Inflammatory macrophage treated with lipopolysaccharide for 1 hour (primary cell): ENCODE measurements at places on chromosomes 5 and 9.

GRCh38 chr5:32713361-32713769 is 2.2 kb downstream of the NPR3 start:
- DNase-seq = no peak

- no peak for DNase-seq
Measured at GRCh38 chr9:27487927-27488326, 36.2 kb upstream of the IFNK start.

DNA sequence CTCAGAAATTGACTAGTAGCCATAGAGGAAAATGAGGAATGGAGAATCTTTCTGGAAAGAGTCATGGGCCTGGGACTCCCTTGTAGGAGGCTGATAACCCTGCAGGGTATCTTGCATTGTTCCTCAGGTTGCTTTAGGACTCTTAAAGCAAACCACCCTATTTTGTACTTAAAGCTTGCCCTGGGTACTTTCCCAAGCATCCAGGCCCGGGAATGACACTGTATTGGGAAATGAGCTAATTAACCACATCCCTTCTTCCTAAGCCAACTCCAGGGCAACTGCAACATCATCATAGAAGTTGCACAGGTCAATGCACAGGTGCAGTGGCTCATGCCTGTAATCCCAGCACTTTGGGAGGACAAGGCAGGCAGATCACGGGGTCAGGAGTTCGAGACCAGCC is 55.9 kb downstream of the UGCG start:
- DNase-seq = no peak

- no peak for DNase-seq
Measured at GRCh38 chr5:125835293-125836172, 587.7 kb upstream of the GRAMD2B start.

- DNase-seq = no peak
Measured at GRCh38 chr9:30591461-30591860, 1793.0 kb upstream of the ACO1 start.

DNA sequence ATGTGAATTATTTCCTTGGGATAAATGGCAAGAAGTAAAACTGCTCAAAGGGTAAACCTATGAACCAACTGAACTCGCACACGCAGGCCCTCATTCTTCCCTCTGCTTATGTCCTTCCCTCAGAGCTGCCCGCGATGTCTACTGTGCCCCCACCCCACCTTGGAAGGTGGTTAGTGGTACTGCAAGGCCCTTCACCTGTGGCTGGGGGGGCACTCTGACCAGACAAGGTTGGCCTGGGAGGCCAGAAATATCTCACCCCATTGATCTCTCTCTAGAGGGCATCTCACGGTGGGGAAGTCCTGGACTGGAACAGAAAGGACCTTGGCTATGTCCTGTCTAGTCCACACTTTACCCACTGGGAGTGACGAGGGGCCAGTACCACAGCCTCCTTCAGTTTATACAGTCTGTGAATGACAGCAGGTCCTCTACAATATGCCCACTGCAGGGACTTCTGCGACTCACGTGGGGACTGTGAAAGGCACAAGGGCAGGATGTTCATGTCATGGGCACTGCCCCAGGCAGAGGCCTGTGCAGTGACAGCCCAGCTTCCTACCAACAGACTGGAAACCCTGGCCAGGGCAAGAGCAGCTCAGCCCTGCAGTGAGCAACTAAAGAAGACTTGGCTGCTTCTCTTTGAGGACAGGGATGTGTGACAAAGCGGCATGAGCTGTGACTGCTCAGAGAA is 56.8 kb upstream of the SYNPO start:
- no peak for DNase-seq

- DNase-seq = no peak
Measured at GRCh38 chr5:142358121-142358520, 33.3 kb upstream of the SPRY4 start.

DNA sequence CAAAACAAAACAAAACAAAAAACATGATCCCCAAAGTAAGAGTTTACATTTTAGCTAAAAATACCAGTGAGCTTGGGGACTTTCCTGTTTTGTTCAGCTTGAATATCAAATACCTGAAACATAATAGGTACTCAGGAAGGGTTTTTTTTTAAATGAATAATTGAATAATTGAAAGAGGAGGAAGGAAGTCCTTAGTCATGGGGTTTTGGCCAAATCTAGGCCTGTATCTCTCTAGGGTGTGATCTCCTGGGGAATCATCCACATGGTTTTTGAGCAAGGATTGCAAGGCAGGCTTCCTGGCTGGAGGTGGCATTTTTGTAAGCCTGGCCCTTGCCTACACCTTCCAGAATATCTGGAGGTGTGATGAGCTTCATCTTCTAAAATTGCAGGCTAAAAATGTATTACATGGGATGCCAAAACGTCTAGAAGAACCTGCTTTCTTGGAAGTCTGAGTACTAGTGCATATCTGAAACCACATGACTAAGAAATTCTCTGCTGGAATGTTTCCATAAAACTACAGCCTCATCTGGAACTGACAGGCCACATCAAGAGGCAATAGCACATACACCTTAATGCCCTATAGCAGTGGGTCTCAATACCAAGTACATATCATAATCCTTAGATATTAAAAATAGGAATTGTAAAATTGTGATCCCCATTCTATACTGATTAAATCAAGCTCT is 10.4 kb downstream of the C9 start:
- DNase-seq = no peak

- no peak for DNase-seq
Measured at GRCh38 chr9:121172726-121173487, 28.8 kb downstream of the RAB14 start.

GRCh38 chr5:145975001-145975360 is 38.6 kb downstream of the SH3RF2 start:
- DNase-seq = no peak

- no peak for DNase-seq
Measured at GRCh38 chr5:127290019-127290945, at the start of gene MEGF10. MEGF10 (plus strand) TSS chr5:127290796; CDS start chr5:127331309, 40,513 bp downstream.

DNA sequence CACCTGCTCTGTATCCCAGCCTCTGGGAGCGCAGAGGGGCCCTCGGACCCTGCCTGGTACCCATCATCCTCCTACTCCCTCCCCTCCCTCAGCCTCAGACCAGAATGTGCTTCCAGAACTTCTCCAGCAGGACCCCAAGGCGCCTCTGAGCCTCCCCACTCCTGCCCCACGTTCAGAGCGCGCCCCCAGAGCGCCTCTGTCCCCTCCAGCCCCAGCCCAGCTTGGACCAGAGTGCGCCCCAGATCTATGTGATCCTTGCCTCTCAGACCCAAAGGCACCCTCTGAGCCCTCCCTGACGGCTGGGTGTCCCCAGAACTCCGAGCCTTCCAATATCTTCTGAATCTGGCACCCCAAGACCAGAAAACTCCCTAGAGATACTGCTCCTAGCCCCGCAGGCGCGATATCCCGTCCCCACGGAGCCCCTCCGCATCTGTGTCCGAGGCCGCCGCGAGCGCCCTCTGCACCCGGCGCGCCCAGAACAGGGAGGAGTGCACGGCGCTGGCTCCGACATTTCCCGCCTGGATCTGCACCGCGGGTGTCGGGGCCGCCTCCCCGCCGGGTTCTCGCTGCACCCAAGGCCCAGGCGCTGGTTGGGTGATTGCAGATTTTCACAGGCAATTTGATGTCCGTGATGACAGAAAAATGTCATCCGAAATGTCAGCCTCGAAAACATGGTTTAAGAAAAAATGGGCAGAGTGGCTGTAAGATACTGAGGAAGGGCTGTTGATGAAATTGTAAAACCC is 522 bp downstream of the BHMT start:
- DNase-seq = no peak

DNA sequence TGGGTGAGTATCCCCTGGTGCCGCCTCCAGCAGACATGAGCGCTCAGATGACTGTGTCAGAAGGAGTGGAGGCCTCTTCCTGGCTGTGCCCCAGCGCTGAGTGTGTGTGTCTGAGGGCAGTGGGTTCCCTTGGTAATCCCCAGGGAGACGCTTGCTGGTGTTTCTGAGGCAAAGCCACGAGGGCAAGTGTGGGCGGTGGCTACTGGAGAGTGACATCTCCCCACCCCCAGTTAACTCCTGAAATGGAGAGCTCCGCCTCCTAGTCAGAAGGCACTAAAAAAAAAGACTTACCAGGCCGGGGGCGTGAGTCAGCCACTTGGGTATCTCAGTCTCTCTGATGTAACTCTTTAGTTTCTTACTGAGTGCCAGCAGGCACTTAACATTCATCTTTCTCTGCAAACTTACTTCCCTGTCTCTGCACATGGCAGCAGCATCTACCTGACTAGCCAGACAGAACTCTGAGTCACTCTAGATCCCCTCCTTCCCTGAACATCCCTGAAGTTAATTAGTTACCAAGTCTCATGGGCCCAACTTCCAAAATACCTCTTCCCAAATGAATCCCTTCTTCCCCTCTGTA is 19.3 kb downstream of the ORM2 start:
- peak; percentile 100 for DNase-seq
